ENCODE measurements at places on chromosomes 5 and 9.

DNA sequence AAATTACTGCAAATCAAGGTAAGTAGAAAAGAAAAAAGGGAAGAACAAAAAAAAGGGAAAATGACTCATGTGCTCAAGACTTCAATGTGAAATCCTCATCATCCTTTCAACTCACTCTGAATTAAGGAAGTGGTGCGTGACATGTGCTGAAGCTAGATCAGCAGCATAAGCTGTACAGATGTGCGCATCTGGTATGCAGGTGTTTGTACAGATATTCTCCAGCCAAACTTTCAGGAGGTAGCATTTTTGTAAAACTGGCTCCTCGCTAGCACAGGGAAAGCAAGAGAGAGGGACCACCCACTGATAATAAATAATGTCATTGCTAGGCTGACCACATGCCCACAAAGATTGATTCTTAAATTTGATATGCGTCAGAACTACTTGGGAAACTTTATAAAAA is 253.9 kb upstream of the RGMB start:
- no peak for DNase-seq

DNA sequence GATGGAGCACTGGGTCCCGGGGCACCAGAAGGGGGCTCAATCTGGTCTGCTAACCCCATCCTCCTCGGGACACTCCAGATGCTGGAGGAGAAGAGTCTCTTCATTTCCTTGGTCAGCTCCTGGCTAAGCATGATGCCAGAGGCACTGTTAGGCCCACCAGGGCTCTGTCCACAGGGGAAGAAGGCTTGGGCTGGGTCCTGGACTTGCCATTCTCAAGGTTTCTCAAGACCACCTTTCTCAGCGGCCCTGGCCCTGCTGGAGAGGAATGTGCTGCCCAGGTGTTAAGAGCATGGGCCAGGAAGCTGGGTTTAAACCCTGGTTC is 7.9 kb downstream of the SH2D3C start:
- no peak for DNase-seq

- no peak for DNase-seq
Measured at GRCh38 chr5:138775034-138775433, 21.8 kb downstream of the CTNNA1 start.

DNA sequence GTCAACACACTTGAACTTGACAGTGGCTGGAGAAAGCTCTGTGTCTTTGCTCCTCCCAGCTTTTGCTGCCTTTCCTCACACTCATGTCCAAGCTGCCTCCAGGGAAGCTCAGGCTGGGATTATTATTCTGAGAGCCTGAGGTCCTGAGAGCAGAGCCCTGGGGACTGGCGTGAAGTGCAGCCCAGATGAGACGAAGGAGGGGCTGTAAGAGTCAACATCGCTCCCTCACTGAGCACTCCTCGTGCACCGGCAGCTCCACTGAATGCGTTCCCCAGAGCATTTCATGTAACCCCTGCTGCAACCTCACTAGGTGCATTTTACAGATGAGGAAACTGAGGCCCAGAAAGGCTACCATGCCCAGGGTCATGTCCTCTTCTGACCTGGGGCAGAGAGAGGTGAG is 63.5 kb upstream of the PHYKPL start:
- DNase-seq = no peak

DNA sequence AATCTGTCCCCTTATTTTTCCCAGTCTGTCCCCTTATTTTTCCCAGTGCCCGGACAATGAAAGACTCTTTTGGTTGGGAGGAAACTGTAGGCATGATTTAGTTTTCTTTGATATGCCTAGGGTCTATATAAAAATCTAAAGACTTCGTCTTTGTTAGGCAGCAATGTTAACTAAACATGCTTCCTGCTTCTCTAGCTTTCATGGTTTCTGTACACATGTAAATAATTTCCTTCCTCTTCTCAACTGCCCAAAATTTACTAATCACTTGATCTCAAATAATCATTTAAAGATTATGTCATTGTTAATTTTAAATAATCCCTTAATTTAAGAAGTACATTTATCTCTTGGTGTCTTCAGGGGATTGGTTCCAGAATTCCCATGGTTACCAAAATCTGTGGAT is 47.8 kb upstream of the RAPGEF6 start:
- no peak for DNase-seq

DNA sequence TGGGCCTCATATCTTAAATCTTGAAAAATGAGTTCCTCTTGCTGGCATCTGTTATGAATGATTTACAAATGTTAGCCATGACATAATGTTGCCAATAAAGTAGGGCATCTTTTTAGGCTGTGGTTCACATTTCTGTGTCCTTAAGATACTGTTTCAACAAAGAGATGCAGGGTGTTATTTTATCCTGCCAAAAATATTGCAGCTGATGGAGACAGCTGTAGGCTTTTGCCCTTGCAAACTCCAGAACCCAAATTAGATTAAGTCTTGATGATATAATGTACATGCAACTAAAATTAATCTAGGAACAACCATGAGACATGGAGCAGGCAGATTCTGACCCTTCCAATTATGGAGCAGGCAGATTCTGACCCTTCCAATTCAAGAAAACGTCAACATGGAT is 228.2 kb upstream of the GRIN3A start:
- no peak for DNase-seq

- no peak for DNase-seq
Measured at GRCh38 chr5:96648023-96648422, 14.2 kb upstream of the CAST start.

- DNase-seq = no peak
Measured at GRCh38 chr9:130271473-130271872, 5.9 kb downstream of the HMCN2 start.

DNA sequence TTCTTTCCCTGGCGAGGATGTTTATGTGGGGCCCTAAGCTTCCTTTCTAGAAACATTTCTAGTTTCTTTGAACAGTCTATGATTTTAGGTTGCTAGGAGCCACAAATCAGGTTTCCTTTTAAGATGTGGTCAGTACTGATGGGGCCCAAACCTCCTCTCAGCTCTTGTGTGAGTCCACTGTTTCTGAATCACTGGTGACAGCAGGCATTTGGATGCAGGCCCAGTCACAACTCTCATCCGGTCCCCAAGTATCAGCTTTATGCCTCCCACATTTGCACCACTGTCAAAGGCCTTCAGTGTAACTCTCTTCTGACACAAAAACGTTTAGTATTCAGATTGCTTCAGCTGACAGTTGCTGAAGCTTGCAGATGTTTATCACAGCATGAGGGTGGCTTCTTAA is 7.8 kb downstream of the DMRT2 start:
- DNase-seq = no peak

- DNase-seq = no peak
Measured at GRCh38 chr5:8813180-8813579, 732.7 kb downstream of the SEMA5A start.

GRCh38 chr9:15244001-15244441 is 63.0 kb downstream of the TTC39B start:
- no peak for DNase-seq

- no peak for DNase-seq
Measured at GRCh38 chr5:1368236-1368635, 23.3 kb upstream of the CLPTM1L start.

DNA sequence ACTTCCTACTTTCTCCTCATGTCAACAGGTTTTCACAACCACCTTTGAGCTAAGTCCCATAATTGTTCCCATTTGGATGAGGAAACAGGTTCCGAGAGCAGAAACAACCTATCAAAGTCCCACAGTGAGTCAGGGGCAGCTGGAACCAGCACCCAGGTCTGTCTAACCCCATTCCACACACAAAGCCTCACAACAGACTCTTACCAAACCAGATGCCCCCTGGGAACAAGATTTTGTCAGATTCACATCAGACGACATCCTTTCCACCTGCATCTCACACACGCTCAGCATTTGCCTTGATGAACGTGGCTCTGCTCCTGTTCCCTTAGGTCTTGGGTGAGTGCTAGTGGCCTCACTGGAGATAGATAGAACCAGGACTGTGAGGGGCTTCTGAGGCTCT is 17.0 kb downstream of the SWI5 start:
- no peak for DNase-seq

GRCh38 chr5:143739746-143740145 is 72.2 kb upstream of the HMHB1 start:
- DNase-seq = no peak

- no peak for DNase-seq
Measured at GRCh38 chr5:110880413-110880812, 141.6 kb downstream of the SLC25A46 start.

GRCh38 chr5:53438486-53439472 is 41.6 kb upstream of the FST start:
- DNase-seq = no peak

- no peak for DNase-seq
Measured at GRCh38 chr5:93658044-93658443, 75.0 kb downstream of the NR2F1 start.

GRCh38 chr5:112738191-112738560 is 491 bp downstream of the APC start:
- DNase-seq = no peak

DNA sequence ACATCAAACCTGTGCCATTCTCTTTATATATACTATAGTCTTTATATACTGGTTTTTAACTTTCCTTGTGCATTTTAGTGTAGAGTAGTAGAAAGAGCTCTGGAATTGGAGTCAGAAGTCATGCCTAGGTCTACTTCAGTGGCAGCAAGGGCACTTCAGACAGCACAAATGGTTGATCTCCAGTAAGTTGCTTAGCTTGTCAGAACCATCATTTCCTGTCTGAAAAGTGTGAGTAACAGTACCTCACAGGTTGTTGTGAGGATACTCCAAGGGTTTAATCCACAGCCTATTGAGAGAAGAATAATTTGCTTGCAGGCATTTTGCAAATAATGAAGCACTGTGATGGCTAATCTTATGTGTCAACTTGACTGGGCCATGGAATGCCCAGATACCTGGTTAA is 95.8 kb upstream of the NR4A3 start:
- no peak for DNase-seq

- DNase-seq = no peak
Measured at GRCh38 chr5:110702704-110703103, 23.8 kb downstream of the TMEM232 start.

DNA sequence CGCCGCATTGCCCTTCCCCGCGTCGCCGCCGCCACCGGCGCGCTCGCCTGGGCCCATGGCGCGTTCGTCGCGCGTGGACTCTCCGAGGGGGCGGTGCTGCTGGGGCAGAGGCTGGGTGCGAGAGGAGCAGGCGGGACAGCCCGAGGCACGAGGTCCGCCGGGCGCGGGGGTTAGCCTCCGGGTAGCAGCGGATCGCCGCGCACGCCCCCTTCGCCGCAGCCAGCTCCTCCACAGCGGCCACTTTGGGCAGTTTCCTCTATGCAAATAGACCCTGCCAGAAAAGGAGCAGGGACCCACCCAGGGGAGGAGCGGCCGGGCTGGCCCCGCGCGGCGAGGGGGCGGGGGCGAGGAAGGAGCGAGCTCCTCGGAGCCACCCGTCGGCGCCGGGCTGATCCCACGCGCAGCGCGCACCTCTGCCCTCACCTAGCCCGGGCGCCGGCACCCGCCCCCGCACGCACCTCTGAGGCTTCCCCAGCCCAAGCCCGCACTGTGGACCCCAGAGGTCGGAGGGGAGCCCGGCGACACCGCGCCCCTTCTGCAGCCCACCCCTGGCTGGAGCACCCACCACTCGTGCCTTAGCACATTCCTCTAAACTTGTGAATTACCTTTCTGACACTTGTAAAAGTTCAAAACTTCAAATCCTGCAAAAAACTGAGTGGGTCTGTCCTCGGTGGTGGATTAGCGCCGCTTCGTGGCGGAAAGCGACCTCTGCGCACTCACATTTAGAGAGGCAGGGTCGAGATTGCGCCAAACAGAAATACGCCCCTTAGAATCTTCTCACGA is at the start of gene COL23A1:
TSS of gene COL23A1 (minus strand) at position 253 of the 783 bp plus-strand sequence.
- peak; percentile 40 for DNase-seq

- DNase-seq = no peak
Measured at GRCh38 chr5:164148292-164148691, 642.9 kb downstream of the MAT2B start.

- DNase-seq = no peak
Measured at GRCh38 chr9:92353051-92353450, 27.3 kb downstream of the CENPP start.

DNA sequence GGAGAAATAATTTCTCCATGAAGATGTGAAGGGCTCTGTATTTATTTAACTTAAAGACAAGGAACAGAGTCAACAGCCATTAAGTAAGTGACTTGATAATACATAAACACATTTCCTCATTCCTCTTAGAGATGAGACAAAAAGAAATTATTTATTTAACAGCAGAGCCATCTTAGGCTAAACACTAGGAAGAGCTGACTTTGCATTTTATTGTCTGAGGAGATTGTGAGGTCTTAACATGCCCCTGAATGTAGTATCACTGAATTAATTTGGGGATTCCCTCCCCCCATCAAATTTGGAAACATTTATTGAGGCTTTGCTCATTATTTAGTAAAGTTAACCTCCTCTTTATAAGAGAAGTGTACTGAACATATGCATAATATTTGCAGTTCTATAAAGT is 35.2 kb downstream of the TAS2R1 start:
- DNase-seq = no peak

DNA sequence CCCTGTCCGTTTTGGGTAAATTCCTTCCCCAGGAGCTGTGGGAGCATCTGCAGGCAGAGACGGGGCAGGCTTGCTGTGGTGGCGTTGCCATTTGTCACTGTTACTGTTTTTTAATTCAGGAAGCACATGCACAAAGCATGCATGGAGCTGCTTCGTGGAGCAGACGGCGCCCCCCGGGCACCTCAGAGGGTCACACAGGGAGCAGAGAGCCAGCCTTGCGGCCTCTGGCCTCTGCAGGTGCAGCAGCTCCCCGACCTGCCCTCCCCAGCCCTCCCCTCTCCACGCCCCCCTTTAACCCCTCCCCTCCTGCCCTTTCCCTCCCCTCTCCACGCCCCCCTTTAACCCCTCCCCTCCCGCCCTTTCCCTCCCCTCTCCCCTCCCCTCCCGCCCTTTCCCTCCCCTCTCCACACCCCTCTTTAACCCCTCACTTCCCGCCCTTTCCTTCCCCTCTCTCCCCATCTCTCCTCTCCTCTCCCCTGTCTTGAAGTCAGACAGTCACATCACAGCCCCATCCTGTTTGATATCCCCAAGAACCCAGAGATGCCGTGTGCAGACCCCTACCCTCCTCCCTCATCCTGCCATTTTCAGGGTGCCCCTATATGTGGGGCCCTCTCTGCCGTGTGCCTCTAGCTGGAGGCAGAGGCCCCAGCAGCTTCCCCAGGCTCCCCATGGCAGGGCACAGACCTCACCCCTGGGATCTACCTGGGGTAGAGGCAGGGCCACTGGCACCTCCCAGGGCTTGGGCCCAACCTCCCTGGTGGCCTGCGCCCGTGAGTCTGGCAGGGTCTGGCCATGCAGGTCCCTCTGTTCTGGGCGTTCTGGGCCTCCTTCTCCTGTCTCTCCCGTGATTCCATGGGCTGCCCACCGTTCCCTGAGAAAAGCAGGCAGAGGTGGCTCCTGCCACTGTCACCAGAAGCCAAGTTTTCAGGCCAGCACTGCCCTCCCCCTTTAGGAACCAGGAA is 29.6 kb upstream of the UBAC1 start:
- no peak for DNase-seq

DNA sequence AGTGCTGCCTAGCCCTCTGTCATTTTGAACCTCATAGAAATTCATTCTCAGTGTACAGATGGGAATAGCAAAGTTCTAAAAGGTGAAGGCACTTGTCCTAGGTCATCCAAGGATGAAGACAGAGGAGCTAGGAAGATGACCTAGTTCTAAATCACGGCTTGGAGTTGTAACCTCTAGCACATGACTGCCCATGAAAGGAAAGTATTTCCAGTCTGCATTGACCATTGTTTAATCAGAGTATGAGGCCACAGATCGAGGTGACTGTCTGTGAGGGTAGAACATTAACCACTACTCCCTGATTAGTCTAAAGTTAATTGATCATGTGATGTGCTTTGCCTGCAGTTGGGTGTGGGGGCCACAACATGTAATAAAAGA is 674 bp upstream of the TNFSF15 start:
- no peak for DNase-seq

GRCh38 chr5:134462047-134462575 is 50.4 kb upstream of the CDKN2AIPNL start:
- no peak for DNase-seq

GRCh38 chr5:147968855-147969254 is 62.5 kb upstream of the C5orf46 start:
- no peak for DNase-seq
